Stimulated activated CD4-positive, alpha-beta T cell treated with anti-CD3 and anti-CD28 coated beads, TNF-alpha, amount 100 ng/mL, for 24 hours (primary cell): ENCODE measurements at places on chromosomes 5 and 9.

GRCh38 chr5:44943647-44944046, 134.9 kb downstream of the MRPS30 start:
- no peak for DNase-seq

DNA sequence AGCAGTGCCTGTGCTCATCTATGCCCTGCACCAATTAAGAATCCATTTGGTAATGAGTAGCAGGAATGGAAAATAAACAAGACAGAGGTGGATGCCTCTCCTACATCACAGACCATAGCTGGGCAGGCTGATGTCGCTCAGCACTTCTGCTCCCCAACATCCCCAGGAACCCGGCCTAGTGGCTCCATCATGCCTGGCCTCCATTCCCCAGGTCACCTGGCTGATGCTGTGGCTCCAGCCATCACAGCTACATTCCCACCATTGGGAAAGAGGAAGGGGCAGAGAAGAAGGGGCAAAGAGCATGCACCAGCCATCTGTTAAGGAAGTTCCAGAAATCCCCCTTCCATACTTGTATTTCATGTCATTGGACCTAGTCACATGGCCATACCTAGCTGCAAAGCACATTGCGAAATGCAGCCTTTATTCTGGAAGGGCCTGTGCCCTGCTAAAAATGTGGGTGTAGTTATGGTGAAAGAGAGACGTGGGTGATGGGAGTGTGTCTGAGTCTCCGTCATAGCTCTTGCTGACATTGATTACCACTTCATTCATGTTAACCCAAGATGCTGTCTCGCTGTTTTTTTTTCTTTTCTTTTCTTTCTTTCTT, 86.1 kb upstream of the ADAMTS2 start:
- no peak for DNase-seq

DNA sequence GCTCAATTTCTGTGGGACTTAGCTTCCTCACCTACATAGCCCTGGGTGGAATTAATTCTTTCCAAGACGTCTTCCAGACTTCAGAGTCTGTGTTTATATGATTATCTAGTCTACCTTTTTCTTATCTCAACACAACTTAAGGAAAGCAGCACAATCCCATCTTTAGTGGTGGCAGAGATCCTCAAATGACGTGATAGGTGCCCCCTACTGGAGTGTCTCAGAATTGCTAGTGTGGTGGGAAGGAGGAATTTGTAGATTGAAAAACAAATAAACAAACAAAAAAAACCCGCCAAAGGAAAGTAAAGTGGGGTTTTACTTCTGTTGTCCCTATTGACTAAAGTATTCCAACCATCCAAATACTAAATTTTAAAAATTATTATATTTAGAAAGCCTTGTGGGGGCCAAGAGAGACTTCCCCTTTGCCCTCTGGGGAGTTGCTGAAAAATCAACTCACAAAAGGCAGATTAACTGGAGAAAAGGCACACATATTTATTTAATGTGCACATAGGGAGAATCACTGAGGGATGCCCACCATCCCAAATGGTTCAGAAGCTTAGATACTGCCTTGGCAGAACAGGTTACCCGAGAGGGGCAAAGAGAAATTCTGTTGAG, 283.3 kb downstream of the TMEM167A start:
- DNase-seq: peak; percentile 7

GRCh38 chr5:144088206-144089064, 82.0 kb downstream of the YIPF5 start:
- no peak for DNase-seq

DNA sequence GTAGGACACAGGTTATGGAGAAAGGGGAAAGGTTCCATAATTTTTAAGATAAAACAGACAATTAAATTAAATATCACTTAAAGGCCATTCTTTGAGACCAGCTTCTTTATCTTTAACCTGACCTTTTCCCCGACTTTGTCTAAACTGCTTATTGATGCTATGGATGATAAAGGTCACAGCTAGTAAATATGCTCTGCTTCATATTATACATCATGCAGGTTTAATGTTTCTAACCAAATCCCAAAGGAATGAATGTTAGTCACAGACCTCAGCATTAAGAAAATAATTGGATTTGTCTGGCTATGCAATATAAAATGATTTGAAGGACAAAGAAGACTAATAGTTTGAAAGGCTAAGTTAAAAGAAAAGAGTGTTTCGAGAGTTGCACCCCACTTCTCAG, 147.6 kb downstream of the ST8SIA4 start:
- DNase-seq: no peak

GRCh38 chr9:2199999-2200796, 185.1 kb downstream of the SMARCA2 start:
- DNase-seq: no peak

- DNase-seq: no peak
Observed at GRCh38 chr9:92257327-92257726, 36.2 kb downstream of the IARS1 start.

DNA sequence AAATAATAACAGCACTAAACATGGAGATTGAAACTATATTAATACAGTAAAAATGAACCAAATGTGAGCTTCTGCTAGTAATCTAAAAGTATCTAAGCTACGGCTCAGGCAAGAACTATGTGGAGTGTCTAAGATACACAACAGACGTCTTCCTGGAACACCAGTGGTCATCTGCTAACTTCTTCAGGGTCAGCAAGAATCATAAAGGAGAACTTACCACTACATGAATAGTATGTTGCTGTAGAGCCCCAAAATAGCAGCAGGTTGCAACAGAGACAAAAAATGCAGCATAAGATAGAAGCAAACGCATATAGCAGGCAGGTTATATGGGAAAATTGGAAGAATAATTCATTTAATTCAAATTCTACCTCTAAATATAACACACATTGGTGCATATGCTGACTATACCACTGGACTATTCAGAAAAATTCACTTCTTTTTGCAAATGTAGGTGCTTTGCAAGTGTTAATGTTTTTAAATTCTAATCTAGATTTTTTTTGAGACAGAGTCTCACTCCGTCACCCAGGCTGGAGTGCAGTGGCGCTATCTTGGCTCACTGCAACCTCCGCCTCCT, 27.1 kb downstream of the DCTN4 start:
- DNase-seq: no peak

DNA sequence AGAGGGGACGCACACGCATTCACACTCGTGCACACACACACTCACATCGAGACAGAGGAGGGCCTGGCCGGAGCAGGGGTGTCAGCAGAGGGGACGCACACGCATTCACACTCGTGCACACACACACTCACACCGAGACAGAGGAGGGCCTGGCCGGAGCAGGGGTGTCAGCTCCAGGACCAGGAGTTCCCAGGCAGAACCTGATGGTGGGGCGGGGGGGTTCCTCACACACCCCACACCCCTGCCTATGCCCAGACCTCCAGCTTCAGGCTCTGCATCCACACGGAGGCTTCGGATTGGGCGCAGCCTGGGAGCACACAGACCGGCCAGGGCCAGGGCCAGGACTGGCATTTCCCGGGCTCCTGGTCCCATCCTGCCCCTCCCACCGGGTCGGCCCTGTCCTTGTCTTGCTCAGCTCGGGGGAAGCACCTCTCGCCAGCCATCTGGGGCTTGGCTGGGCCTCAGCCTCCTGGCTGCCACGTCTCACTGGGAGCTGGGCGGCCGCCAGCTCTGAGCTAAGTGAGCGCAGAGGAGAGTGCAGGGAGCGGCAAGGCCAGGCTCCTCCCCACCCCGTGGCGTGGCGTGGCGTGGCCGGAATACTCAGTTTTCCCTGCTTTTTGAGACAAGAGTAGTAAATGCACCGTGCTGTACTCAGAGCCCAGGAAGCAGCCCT, 31.3 kb downstream of the ADAMTS2 start:
- no peak for DNase-seq

DNA sequence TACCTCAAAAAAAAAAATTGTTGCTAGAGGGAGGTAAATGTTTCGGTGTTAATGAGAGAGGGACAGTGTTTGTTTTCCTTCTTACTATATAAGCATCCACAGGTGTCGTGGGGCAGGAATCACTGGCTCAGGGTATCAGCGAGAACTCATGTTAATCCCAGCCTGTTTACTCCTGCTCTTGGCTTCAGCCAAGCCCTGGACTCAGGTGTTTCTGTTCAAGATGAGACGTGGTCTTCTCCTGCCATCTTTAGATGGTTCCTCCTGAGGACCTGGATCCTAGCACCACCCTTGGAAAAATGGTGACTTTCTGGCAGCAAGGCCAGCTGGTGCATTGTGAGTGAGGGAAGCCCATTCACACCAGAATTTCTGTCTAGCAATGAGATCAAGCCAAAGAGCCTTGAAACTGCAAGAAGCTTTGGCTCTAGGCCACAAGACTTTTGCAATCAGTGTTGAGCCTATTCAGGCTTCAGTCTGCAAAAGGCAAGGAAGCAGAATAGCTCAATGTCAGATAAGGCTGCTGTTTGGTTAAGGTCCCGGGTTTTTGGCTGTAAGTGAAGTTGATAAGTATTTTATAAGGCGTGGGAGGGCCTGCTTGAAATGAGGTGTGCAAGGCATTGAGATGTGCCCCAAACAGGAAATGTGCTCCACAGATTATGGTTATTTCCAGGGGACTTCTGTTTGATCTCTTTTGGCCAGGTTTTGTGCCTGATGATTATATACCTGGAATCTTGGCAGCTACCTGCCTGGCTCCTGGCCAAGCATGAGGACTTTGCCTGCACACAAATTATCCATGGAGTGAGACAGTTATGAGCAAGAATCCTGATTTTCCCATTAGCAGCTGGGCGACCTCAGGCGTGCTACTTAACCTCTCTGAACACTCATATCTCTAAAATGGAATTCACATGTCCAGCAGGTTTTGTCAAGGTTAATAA, 99.8 kb downstream of the TENT4A start:
- DNase-seq: no peak

DNA sequence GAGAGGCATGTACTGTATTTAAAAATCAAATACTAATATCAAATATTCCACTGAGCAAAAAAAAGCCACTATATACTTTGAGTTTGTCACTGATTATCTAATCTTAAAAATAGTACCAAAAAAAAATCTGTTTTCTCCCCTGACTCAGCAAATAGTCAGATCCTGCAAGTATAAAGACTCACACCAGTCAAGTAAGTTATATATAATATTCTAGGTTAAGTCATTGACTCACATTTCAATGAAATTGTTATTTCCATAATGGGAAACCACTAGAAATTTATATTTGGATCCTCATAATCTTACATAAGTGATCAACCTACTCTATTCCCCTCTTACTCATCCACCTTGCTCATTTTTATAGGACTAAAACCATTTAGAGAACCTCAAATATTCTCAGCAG, 447.2 kb upstream of the MEF2C start:
- DNase-seq: no peak

DNA sequence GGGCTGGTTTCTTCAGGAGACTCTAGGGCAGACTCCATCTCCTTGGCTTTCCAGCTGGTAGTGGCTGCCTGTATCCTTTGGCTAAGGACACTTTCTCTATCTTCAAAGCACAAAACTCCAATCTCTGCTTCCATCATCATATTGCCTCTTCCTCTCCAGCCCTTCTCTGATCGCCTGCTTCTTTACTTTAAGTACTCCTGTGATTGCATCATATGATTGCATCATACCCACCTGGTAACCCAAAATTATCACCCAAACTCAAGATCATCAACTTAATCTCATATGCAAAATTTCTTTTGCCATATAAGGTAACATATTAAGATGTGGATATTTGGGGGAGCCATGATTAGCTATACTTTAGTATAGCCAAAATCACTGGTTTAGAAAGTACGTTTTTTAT, 1092.6 kb upstream of the CDH6 start:
- DNase-seq: no peak

GRCh38 chr5:14768508-14769365, 102.8 kb downstream of the ANKH start:
- no peak for DNase-seq
